Activated CD4-positive, alpha-beta memory T cell treated with anti-CD3 and anti-CD28 coated beads for 36 hours (primary cell): ENCODE measurements at places on chromosomes 3 and 15.

DNA sequence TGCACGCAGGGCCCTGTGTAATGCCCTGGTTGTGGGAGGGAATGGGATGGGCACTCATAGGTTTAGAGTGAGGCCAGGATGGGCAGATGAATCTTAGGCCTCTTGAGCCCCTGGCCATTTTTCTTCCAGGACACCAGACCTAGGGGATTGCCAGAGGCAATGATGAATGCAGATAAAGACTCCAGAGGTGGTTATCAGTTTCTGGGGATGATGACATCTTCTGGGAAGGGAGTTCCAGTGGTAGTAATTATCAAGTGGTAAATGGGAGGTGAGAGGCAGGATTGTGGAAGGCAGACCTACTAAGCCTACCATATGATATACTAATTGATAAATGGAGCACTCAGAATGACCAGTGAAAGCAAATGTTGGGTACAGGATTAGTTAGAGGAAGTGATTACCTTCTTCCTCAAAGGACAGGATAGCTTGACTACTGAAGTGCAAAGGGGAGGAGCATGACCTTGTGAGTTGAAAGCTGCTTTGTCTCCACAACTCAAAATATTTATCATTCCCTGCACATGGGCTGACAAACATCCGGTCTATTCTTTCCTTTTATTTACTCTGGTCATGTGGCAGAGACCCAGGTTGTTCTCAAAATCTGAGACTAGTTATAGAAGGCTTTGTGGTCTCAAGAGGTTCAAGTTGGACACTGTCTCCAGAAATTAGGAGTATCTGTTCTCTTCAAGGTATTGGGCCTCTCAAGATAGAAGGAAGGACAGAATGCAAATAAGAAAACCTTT is 10.2 kb upstream of the MAPK6 start:
- peak overlapping the region; percentile 16 for H3K27ac ChIP-seq
- no peaks in the 10 kb centered on the region for H3K27me3 ChIP-seq
- H3K4me3 ChIP-seq: no peak overlapping the region
- DNase-seq: no peak
- H3K36me3 ChIP-seq: no peaks in the 10 kb centered on the region

DNA sequence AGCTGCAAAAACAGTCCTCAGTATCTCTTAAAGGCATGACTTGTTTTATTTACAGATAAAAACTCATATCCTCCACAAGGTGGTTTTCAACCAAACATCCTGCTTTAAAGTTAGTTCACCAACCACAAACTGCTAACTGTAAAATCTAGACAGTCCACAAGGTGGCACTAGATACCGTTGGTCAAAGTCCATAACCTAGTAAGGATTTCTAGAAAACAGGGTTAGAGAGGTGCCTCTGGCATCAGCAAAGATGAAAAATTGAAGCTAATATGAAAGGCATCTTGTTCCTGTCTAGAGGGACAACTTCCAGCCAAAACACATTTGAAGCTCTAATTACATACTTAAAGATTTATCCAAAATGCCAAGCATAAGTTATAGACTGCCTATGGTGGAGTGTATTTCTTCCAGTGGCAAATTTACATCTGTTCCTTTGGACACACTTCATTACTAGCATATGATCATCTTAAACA is 56.0 kb downstream of the ZMAT3 start:
- H3K27me3 ChIP-seq: no peaks in the 10 kb centered on the region
- H3K4me3 ChIP-seq: no peak overlapping the region
- peaks cover 33% of the 10 kb centered on the region for H3K4me1 ChIP-seq

GRCh38 chr3:73669260-73669659 is 44.5 kb upstream of the PDZRN3 start:
- no peak for DNase-seq
- no peaks in the 10 kb centered on the region for H3K4me1 ChIP-seq
- H3K4me3 ChIP-seq: no peak overlapping the region
- no peaks in the 10 kb centered on the region for H3K27me3 ChIP-seq
- no peaks in the 10 kb centered on the region for H3K36me3 ChIP-seq
- no peak overlapping the region for H3K27ac ChIP-seq

GRCh38 chr3:112745567-112746248 is 101.0 kb downstream of the CD200R1L start:
- peaks cover 41% of the 10 kb centered on the region for H3K4me1 ChIP-seq
- H3K36me3 ChIP-seq: no peaks in the 10 kb centered on the region
- H3K27me3 ChIP-seq: no peaks in the 10 kb centered on the region
- DNase-seq: no peak
- no peak overlapping the region for H3K4me3 ChIP-seq

DNA sequence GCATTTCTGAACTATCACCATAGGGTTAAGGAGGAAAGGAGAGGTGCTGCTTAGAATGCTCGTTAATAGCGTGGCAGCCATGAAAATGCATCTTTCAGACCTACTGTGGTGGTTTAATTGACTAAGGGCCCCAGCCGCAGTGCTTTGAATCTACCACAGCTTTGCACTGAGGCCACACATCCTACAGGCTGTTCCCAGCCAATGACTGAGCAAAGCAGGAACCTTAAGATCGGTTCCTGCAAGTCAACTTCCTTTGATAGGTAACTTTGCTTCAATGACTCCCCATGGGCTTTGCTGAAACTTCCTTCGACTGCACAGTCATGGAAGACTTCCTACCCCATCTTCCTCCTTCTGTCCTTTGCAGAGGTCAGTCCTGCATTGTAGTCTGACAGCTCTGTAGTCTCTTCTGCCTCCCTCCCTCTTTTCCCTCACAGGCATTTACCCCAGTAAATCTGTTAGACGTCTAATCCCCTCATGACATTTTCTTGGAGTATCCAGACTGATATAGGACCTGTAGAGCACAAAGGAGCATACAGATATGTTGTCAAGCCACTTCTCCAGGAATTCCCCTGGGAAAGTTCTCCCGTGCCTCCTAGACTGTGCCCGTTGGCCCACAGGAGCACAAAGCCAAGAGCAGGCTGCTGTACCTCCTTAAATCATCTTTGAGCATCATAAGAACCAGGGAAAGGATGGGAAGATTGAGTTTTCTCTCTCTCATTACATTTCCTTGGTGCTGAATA is 2.6 kb upstream of the BCL2A1 start:
- H3K4me3 ChIP-seq: peak overlapping the region; percentile 5
- peak overlapping the region; percentile 64 for H3K27ac ChIP-seq
- no peaks in the 10 kb centered on the region for H3K27me3 ChIP-seq
- H3K4me1 ChIP-seq: peaks cover 43% of the 10 kb centered on the region

DNA sequence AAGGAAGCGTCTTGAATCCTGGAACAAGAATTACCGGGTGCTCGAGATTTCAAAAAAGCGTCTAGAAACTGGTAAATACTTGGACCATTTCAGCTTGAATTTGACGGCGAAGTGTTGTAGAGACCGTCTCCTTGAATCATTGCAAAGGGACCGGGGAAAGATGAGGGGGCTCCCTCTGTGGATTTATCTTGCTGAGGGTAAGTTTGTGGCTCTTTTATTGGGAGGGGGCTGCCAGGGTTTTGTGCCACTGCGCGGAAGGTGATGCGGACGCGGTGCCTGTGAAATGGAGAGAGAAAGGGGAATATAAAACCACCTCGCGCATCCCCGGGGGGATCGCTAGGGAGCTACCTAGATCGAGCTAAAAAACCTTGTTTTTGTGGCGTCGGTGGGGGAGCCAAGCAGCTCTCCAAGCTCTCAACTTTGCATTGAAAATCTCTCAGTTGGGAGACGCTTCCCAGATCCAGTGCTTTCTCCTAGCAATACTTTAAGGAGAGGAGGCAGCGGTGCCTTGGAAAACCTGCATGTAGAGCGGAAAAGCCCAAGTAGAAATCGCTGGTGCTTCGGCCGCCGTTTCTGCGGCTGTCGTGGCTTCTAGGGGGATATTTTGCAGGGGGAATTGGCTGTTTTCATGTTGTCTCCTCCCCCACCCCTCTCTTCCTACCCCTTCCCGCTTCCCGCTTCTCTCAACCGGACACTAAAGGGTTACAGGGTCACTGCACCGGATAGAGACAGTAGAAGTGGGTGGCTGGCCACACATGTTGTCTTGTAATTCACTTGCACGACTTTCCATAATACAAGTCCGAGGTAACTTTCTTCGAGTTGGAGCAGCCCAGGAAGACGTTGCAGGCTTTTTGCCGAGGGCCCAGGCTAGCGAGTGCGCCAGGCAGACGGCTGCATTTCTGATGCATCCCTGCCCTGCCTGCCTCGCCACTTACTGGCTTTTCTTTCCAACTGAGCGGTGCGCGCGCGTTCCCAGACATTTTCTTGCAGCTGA is 187.6 kb downstream of the NLGN1 start:
- H3K4me3 ChIP-seq: no peak overlapping the region
- H3K27ac ChIP-seq: no peak overlapping the region
- no peak for DNase-seq

DNA sequence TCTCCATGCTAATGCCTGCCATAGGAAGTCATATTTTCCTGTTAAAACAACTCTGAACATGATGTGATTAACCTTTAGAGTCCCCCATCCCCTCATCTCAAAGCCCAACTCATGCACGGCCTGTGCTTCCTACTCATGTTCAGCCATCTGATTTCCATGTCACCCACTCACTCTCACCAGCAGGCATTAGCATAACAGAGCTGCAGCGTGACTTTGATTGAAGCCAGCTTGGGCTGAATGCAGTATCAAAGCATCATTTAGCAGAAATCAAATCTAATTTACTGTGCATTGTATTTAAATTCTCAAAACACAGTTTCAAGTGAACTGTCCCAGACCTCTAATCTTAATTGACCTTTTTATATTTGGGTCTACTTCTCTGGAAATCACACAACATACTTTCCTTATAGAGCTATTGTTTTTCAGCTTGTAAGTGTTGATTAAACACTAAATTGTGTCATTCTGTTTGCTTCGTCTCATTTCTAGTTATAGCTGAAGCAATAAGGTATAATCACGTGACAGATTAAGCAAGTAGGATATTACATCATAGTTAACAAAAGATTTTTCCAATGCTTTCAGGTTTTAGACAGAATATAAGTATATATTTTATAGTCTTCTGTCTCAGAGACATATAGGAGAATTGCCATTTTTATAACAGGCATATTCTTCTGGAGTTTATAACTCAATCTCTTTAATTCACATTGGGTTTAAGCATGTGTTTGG is 501.5 kb downstream of the ROBO2 start:
- H3K27ac ChIP-seq: no peak overlapping the region
- no peaks in the 10 kb centered on the region for H3K36me3 ChIP-seq
- no peaks in the 10 kb centered on the region for H3K27me3 ChIP-seq
- no peaks in the 10 kb centered on the region for H3K4me1 ChIP-seq

DNA sequence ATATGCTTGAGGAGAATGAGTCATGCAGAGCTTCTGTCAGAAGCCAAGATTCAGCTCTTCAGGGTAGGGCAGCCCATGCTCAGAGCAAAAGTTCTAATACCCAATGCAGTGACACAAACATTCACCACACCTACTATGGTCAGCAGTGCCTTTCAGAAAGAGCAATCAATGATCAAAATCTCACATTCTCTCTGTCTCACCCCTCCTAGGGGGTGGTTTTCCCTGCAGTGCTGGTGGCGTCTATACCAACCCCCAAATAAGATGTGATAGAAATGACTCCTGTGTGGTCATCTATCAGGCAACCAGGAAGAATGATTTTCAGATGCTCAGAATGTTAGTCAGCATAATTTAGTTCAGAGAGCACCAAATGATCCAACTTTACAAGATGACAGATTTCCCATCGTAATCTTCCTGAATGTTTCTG is 385.3 kb downstream of the NTRK3 start:
- no peak overlapping the region for H3K4me3 ChIP-seq
- no peak overlapping the region for H3K27ac ChIP-seq
- no peak for DNase-seq

- H3K27me3 ChIP-seq: no peaks in the 10 kb centered on the region
- H3K4me1 ChIP-seq: no peaks in the 10 kb centered on the region
- H3K27ac ChIP-seq: no peak overlapping the region
- H3K4me3 ChIP-seq: no peak overlapping the region
- H3K36me3 ChIP-seq: no peaks in the 10 kb centered on the region
- no peak for DNase-seq
Observed at GRCh38 chr3:25155652-25156471, 272.2 kb upstream of the RARB start.

GRCh38 chr15:62775932-62776331 is 266.6 kb upstream of the TPM1 start:
- no peak overlapping the region for H3K4me3 ChIP-seq
- no peaks in the 10 kb centered on the region for H3K36me3 ChIP-seq
- DNase-seq: no peak
- no peak overlapping the region for H3K27ac ChIP-seq
- no peaks in the 10 kb centered on the region for H3K27me3 ChIP-seq

DNA sequence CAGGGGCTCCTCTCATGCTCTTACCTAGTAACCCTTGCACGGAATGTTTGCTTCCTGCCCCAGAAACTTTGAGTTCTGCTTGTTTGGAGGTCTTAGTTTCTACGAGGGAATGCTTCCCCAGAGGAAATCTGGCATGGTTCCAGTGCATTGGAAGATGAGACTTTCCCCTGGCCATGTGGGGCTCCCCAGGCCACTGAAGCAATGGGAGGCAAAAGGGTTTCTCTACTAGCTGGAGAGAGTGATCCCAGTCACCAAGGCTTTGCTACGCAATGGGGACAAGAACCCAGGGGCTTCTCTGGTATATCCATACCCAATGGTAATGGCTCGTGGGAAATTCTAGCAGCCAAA is 44.2 kb upstream of the RPL32 start:
- H3K4me3 ChIP-seq: no peak overlapping the region
- H3K27me3 ChIP-seq: peaks cover 16% of the 10 kb centered on the region
- no peak overlapping the region for H3K27ac ChIP-seq
- no peaks in the 10 kb centered on the region for H3K36me3 ChIP-seq

DNA sequence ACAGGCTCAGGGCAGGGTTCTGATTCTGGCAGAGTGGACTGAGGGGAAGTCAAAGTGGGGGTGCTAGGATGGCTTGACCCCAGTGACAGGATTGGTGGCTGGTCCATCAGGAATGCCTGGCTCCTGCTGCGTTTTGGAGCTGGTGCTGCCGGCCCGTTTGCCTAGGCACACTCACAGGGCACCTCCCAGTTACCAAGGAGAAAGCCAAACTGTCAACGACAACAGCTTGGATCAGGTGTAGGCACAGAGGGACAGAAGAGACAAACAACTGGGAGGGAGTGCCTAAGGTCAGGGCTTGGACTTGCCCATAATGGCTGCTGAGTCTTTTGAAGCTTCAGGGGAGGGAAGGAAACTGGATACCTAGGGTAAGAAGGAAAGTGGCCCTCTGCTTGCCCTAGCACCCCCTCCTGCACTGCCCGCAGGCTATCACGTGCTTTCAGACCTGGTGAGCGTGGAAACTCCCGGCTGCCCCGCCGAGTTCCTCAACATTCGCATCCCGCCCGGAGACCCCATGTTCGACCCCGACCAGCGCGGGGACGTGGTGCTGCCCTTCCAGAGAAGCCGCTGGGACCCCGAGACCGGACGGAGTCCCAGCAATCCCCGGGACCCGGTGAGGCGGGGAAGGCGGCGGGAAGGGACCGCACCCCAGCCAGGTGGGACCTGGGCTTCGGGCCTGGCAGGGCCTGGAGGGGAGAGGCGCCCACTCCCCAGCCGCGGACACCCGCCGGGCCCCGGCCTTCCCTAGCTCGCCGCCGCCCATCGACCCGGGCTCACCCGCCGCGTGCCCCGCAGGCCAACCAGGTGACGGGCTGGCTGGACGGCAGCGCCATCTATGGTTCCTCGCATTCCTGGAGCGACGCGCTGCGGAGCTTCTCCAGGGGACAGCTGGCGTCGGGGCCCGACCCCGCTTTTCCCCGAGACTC is 5.1 kb downstream of the DUOX1 start:
- peaks cover 12% of the 10 kb centered on the region for H3K4me1 ChIP-seq
- DNase-seq: peak; percentile 43
- peak overlapping the region; percentile 49 for H3K4me3 ChIP-seq
- H3K27ac ChIP-seq: no peak overlapping the region
- no peaks in the 10 kb centered on the region for H3K36me3 ChIP-seq
